ENCODE measurements at places on chromosomes 16 and 17.

DNA sequence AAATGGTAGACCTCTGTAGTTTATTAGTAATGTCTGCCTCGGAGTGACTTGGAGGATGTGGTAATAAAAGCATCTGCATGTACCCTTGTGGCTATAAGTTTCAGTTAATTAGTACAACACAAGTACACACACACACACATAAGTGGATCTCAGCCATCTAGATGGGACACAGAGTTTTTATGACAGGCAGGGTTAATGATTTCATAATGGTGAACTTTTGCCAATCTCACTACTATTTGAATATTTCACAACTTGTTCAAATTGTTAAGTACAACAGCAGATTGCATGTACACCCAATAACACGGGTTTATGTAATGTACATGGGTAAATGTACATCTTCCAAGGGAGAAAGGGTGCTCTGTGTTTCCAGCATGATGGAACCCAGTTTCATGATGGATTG, 511.3 kb upstream of the HSBP1 start:
- DNase-seq: no peak

- DNase-seq: peak; percentile 26
Observed at GRCh38 chr17:66655861-66656260, 179.1 kb upstream of the CACNG5 start.

DNA sequence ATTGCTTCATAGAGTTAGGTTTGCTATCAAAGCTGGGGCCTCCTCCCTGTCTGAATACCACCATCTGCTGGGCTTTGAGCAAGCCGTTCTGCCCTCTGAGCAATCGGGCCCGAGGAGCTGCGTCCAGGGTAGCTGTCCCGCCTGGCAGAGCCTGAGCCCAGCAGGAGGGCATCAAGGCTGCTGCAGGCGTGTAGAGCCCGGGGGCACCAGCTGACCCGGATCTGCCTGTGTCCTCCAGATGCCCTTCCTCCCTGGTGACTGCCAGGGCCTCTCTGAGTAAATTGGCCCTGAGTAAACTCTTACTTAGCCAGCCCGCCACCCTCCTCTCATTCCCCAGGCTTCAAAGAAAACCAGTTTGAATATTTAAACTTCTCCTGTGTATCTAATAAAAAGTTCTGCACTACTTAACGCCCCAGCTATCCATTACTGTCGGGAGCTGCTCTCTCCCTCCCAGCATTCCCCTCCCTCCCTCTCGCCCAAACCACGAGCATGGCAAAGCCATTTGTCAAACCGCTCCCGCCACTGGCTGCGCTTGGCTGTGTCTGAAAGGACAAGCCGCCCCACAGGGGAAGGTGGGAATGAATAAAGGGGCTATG, 16.4 kb downstream of the CDK5RAP3 start:
- DNase-seq: no peak

DNA sequence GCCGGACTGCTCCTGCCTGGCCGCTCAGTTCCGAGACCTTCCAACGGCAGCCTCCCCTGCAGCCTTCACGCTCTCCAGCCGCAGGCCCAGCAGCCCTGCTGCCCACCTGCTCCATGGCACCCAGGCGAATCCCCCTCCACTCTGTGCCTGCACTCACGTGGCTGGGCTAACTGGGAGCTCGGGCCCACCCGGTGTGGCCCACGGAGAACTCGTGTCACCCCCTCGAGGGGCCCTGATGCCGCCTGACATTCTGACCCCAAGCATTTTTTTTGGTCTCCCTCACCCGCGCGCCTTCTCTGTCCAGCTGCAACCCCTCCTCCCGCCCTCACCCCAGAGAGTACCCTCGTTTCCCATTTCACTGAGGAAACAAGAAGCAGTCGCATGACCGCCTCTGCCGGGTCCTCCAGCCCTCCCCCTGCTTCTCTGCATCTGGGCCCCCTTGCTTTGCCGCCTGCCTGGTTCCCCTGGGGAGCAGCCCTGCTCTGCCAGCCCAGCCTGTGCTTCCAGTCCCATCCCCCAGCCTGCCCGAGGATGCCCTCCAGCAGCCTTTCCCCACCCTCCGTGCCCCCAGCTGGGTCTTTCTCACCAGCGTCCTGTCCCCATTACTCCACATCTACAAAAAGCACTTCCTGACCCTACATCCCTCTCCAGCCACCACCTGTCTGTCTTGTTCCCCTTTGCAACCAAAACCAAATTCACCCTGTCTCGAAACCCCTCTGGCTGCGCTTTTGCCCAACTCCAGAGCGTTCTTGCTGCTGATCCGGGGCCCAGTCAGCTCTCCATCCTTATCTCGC, 146.4 kb upstream of the CHMP6 start:
- no peak for DNase-seq

GRCh38 chr16:66651965-66652364, 44.6 kb downstream of the CMTM4 start:
- DNase-seq: no peak

GRCh38 chr17:19492141-19492540, 41.5 kb upstream of the SLC47A1 start:
- no peak for DNase-seq

GRCh38 chr17:16493531-16494046, 1.6 kb upstream of the LRRC75A start:
- no peak for DNase-seq

GRCh38 chr17:19271780-19272357, 34.7 kb downstream of the EPN2 start:
- no peak for DNase-seq

DNA sequence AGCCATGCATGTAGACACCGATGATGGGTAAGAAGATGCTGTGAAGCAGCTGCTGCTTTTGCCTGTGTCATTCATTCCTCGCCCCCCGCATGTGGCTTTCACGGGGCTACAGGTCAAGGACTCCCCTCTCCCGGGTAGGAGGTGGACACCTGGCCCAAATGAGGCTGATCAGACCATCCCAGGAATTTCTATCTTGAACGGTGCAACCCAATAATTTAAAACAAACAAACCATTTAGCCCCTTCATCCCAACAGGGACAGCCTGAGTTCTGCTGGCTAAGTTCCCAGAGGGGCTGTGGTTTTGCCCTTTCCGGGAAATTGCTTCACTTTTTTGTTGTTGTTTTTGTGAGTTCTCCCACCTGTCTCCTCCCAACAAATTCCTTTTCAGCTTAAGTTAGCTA, 137.7 kb upstream of the CDH5 start:
- DNase-seq: no peak

DNA sequence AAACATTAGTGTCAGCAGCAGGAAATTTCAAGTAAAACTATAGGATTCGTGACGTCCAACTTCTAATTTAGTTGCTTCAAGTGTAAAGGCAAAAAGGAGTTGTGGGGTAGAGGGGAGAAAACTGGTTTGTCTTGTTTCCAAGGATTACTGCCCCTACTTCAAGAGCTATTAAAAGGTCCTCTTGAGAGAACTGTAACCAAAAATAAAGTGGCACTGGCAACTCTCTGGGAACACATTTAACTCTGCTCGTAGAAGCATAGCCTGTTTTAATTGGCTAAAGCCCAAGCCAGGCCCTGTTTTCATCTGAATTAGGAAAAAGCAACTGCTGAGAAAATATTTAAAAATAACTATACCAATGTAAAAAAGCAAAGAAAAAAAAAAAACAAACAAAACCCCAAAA, 51.8 kb upstream of the AKAP1 start:
- DNase-seq: no peak

- DNase-seq: no peak
Observed at GRCh38 chr17:71735893-71736292, 384.9 kb upstream of the SOX9 start.

- no peak for DNase-seq
Observed at GRCh38 chr17:64156670-64157069, 26.7 kb upstream of the ERN1 start.

GRCh38 chr17:80415626-80416137, 715 bp downstream of the ENDOV start:
- no peak for DNase-seq

GRCh38 chr17:48100591-48101011, 677 bp downstream of the CBX1 start:
- no peak for DNase-seq

- no peak for DNase-seq
Observed at GRCh38 chr16:9657641-9658040, 524.6 kb downstream of the GRIN2A start.

- DNase-seq: no peak
Observed at GRCh38 chr16:35562471-35562870, 2103.1 kb downstream of the TP53TG3F start.

GRCh38 chr16:30902029-30902972, 5.9 kb downstream of the CTF1 start:
- DNase-seq: no peak

DNA sequence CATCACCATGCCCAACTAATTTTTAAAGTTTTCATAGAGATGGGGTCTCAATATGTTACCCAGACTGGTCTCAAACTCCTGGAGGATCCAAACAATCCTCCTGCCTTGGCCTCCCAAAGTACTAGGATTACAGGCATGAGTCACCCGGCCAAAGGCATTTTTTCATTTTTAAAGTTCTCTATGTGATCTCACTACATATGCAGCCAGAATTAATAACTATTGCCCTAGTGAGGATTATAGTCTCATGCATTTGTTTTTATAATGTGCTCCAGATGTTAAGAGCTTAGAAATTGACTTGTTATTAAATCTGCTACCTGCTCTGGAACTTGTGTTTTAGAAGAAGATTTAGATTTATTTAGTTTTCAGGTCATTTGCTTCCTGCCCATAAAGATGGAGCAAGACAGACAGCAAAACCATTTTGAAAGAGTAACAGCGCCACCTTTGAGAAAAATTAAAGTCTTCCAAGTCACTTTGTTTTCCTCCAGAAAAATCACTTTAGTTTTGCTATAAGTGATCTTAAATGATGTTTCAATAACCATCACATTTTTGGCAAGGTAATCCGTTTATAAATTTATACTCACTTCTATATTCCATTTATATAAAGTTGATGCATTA, 79.5 kb downstream of the CA4 start:
- DNase-seq: no peak

DNA sequence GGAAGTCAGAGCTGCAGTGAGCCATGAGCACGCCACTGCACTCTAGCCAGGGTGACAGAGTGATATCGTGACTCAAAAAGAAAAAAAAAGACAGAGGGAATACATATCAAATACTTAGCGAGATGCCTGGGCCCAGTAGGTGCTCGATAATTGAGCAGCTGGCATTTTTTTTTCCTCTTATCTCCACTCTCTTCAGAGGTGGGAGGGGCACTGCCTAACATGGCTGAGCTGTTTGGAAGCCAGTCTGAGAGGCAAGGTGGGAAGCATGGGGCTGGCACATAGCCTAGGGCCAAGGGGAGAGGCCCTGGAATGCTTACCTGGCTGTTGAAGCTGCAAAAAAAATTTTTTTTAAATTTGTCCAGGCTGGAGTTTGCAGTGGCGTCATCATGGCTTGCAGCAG, 38.4 kb downstream of the HIC1 start:
- no peak for DNase-seq

Measured in stimulated activated CD8-positive, alpha-beta memory T cell treated with anti-CD3 and anti-CD28 coated beads, Interleukin-4, amount 100 ng/mL, for 4 hours (primary cell).